ENCODE measurements at places on chromosomes 5 and 9.

GRCh38 chr9:13158986-13159385, 120.5 kb downstream of the MPDZ start:
- no peak for DNase-seq

- no peak for DNase-seq
Observed at GRCh38 chr5:68303754-68304420, 88.3 kb downstream of the PIK3R1 start.

- no peak for DNase-seq
Observed at GRCh38 chr5:36206913-36207312, 34.8 kb downstream of the NADK2 start.

DNA sequence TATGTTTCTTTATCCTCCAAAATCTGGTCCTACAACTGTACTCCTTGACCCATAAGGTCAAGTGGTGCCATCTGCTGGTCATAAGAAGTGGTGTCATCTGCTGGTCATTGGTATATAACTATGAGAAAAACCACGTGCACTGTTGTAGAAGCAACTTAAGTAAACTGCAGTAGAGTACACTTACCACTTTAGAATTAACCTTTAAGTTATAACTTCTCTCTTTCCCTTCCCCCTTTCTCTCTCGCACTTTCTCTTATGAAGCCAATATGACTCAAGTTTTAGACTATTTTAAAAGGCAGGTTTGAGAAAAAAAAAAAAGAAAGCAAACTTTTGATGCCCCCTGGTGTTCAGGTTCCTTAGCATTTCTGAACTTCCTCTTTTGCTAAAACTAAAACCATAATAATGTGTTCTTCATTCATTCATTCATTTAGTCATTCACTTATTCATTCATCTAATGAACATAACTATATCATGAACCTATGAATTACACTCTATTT, 12.8 kb upstream of the MTAP start:
- no peak for DNase-seq

DNA sequence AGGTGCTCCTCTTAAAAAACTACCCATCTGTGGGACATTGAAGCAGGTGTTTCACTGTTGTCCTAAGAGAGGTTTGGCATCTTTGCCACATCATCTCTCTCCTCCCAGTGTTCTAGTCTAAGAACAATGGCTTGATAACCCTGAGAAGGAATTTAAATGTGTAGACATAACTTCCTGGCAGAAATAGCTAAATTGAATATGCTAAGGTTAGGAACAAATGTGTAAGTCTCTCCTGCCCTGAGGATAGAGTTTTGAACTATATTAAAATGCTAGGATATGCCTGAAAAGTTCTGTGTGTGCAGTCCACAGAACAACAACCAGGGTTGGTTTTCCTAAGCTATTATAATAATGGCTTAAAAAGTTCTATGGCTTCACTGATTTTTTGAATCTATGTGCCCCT, 106.6 kb downstream of the LRRC70 start:
- DNase-seq, result no peak

DNA sequence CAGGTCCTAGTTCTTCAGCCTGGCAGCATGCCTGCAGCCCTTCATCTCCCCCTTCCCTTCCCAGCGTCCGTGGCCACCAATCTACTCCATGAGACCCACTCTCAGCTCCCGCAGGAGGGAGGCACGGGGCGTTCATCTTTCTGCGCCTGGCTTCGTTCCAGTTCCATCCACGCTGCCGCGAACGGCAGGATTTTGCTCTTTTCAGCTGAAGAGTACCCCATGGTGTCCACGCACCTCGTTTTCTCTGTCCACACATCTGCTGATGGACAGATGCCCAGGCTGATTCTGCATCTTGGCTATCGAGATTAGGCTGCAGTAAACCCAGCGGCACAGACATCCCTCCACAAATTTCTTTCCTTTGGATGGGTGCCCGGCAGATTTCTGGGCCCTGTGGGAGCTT, 30.5 kb upstream of the NKD2 start:
- DNase-seq, result no peak

GRCh38 chr5:102231693-102232619, 64.1 kb downstream of the SLCO4C1 start:
- DNase-seq, result no peak

DNA sequence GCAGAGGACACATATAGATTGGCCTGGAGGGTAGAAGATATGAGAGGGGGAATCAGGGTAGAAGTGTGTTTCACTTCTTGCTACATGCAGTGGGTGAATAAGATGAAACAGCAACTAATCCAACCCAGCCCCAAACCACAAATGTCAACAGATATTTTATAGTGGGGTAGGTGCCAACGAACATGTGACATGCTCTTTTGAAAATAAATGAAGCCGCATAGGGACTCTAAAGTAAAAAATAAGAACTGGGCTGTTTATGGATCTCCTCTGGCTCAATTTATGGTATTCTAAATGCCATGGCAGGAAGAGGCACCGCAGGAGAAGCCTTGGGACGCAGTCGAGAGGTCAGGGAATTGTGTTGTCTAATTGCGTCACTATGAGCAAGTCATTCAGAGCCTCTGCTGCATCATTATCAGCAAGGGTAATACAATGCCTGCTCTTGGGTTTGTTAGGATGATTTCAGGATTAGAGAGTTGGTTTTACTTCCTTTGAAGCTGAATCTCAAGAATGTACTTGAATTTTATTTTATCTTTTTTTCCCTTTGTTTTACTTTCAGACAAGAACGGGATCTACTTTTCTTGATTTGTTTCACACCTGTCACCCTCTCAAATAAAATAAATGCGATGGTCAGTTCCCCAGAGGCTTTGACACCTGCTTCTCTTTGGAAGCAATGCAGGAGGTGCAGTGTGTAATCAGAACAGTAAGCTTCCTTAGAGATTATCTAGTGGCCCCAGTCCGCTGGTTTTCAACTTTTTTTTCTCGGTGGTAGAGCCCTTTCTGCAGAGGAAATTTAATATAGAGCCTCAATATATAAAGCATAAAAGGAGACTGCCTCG, 375.6 kb upstream of the CLINT1 start:
- DNase-seq, result no peak

- no peak for DNase-seq
Observed at GRCh38 chr5:125032286-125032685, 285.8 kb upstream of the ZNF608 start.

DNA sequence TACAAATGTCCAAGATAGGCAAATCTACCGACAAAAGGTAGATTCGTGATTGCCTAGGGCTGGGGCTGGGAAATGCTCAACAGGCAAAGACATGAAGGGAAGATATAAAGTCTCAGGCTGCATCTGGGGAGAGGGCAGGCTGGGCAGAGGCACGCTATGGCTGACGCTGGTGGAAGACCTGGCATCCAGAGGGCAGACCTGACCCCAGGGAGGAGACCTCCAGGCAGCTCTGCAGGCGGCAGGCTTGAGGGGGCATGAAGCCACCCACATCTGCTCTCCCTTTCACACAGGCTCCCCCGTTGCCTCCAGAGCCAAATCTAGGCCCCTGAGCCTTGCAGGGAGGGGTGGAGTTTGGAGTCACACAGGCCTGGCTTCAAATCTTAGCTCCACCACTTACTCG, 145.5 kb downstream of the PAX5 start:
- no peak for DNase-seq

DNA sequence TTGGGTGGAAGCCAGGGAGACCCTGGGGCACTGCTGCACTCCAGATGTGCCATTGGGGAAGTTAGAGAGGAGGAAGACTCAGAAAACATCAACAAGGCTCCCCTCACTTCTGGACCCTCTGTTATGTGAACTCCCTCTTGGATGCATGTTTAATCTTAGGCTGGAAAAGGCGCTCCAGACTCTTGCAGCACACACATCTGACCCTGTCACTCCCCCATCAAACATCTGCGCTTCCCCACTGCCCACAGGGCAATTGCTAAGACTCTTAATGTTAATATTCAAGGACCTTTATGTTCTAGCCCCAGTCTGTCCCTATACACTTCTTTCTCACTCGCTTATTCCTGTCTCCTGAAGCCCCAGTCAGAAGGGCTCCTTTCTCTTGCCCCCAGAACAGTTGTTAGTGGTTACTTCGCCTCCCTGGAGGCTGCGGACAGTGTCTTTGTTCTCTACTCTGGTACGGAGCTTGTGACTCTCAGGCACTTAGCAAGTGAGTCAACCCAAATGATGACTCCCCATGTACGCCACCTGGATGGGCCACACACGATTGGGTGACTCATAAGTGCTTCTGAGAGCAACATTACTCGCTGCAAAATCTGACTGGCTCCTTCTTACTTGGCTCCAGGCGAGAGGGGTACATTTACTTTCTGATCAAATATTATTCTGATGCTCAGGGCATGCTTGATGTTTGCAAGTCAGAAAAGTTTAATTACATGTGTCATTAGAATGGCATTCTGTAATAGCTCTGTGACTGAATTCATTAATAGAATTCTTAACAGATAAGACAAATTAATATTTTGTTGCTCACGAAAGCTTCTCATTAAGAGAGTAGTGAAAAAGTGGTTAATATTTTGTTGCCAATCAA, 193.6 kb downstream of the HSPA4 start:
- no peak for DNase-seq

DNA sequence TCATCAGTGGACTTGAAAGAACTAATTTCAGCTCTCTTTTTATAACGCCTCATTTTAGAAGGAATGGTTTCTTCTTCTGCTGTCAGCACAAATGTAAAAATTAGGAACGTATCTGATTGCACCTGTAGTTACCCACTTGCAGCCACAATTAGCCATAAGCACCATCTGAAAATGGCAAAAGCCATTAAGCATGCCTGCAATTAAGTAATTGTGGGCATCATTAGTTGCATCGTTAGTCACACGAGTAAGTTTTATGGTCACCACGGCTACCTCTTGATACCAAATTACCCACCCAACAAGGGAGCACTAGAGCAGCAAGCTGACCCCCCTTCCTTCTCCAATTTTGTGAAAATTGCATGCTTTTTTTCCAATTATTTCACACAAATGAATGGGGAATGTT, 25.8 kb upstream of the SLC44A1 start:
- DNase-seq, result no peak

DNA sequence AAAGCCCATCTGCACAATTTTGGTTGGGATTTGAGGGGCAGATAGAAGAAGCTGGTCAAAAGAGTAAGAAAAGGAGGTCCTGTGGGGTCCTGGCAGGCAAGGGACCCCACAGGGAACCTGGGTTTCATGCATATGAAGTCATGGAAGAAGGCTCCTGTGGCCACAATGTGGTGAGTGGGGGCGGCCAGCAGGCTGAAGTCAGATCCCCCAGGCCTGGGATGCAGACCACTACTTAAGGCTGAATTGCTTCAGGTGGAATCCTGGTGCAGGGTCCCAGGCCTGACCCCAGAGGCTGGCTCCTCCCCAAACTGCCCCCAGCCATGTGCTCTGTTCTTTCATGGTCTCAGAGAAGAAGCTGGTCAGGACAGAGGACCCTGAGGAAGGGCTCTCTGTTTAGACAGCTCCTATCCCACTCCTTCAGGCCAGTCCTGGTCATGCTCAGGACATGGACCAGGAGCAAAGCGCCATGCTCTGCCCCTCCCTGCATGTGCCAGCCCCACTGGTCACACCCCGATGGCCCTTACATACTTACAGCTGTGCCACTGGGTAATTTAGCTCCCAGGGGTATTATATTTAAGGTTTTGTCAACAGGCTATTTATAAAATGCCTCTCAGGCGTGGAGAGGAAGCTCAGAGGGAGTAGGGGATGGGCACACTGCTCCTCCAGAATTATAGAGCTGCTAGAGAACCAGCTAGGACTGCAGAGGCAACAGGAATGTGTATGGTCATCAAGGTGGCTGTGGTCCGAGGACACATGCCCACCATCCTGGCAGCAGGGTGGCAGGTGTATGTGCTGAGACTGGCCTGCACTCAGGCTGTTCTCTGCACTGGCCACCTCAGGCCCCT, 33.4 kb downstream of the C5orf15 start:
- no peak for DNase-seq

GRCh38 chr5:52190737-52191136, 597.0 kb upstream of the ITGA1 start:
- DNase-seq, result no peak

All from CMK (cell line).